ENCODE measurements at places on chromosomes 5 and 9.

- no peak for ATAC-seq
These were observed 1993.4 kb downstream of the EFNA5 start for GRCh38 chr5:105677291-105677690.

GRCh38 chr5:127776477-127776876 is 73.3 kb downstream of the CCDC192 start:
- no peak for ATAC-seq

GRCh38 chr9:104779334-104779733 is 15.4 kb downstream of the NIPSNAP3B start:
- no peak for ATAC-seq

DNA sequence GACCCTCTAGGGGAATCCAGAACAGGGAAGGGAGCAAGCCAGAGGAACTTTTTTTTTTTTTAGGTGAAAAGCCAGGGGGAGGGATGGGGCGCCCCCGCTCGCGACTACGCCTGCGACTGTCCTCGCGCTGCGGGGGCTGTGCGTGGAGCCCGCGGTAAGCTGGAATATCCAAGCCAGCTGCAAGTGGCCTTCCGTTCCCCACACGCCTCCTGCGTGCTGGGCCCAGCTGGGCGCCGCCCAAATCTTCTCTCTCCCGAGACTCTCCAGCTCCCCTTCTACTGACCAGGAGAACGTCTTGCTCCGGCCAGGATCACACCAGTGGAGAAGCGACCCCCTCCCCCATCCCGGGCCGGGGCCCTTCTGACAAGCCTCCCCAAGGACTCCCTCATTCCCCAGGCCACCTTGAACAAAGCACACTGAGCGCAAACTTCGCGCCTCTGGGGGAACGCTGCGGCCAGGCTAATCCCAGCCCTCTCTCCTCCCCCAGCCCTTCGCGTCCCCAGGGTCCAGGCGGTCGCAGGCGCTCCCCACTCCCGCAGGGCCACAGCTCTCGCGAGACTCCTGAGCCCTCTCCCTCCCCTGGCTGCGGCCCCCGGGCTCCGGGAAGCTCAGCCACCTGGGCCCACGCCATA is 6.6 kb downstream of the BARX1 start:
- no peak for ATAC-seq

DNA sequence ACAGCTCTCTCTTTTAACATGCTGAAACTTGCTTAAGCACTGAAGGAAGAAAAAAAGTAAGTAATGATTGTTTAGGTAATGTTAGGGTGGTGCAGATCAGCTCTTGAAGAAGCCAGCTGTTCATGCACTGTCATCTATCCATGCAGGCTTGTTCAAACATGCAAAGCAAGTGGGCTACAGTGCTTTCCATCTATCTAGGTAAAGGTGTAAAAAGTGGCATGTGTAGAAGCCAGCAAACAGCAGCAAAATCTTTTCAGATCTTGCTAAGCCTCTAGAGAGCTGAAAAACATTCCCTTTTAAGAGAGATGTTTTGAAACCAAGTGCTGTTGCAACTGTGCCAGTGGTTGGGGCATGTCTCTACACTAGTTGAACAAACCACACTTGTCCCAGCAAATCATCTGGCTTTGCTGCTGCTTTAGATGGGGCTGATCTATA is 214.4 kb downstream of the EFNA5 start:
- ATAC-seq: no peak

GRCh38 chr9:83231039-83231438 is 168.1 kb upstream of the RASEF start:
- ATAC-seq: no peak

GRCh38 chr9:21852754-21853153 is 50.3 kb downstream of the MTAP start:
- ATAC-seq: peak; percentile 59

DNA sequence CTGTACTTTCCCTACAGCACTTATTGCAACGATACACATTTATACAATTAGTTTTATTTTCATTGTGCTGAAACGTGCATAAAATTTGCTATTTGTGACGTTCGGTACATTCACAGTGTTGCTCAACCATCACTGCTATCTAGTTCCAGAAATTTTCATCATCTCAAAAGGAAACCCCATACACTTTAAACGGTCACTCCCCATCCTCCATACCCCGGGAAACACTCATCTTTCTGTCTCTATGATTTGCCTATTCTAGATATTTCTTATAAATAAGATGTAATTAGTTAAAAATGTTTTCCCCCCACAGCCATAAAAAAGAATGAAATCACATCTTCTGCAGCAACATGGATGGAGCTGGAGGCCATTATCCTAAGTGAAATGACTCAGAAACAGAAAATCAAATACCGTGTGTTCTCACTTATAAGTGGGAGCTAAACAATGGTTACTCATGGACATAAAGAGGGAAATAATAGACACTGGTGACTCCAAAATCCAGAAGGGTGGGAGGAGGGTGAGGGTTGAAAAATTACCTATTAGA is 40.2 kb upstream of the TEX48 start:
- ATAC-seq: no peak

- no peak for ATAC-seq
These were observed 73.5 kb downstream of the TRIM36 start for GRCh38 chr5:115096034-115096769.

- ATAC-seq: peak; percentile 28
These were observed 11.1 kb downstream of the TTC39B start for GRCh38 chr9:15295761-15296405.

GRCh38 chr9:34927061-34927460 is 31.0 kb upstream of the PHF24 start:
- ATAC-seq: no peak

DNA sequence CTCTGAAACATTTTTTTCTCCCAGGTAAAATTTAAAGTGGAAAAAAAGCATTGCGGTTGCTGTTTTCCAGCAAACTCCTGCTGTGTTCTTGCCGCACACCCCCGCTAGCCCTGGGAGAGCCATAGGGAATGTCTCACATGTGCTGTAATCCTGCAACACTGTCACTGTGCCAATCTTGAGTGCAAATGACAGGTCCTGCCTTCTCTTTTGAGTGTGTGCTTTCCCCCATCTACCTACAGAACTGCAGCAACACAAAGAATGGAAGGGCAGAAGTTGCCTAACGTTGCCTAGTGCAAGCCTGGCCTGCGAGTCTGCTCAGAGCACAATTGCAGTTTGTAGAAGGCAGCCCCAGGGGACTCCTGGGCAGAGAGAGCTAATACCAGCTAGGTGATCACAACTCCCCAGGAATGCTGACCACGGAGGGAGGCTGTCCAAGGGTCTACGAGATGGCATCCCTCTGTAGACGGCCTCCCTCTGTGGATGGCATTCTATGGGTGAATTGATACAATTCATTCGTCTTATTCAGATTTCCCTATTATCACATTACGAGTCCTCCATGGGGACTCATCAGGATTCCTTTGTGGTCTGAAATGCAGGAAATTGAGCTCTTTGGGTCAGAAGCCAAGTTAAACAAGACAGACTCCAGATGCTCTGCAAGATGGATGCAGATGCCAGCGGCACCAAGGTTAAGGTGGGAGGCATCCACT is 172.6 kb upstream of the S1PR3 start:
- no peak for ATAC-seq

DNA sequence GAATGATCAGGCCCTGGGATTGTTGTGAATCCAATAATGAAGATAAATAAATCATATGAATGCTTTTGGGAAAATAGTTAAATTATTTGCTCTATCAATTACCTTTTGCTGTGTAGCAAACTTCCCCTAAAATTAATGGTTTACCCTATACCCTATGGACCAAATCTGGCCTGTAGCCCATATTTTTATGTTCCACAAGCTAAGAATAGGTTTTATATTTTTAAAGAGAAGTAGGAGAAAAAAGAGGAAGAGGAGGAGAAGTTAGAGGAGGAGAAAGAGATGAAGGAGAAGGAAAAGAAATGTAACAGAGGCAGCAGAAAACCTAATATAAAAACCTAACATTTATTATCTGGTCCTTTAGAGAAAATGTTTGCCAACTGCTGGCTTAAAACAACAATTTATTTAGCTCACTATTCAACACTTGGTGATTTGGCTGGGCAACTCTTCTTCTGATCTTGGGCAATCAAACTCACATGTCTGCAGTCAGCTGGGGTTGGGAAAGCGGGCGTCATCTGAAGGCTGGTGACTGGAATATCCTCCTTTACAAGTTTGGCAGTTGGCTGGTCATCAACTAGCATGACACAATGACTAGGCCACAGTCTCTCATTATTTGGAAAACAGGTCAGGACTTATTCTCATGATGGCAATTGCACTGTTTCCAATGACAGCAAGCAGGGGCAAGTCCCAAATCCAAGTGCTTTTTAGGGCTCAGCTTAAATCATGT is 522.9 kb downstream of the RASEF start:
- ATAC-seq: no peak

GRCh38 chr9:91500509-91501014 is 76.9 kb upstream of the NFIL3 start:
- ATAC-seq: peak; percentile 71

DNA sequence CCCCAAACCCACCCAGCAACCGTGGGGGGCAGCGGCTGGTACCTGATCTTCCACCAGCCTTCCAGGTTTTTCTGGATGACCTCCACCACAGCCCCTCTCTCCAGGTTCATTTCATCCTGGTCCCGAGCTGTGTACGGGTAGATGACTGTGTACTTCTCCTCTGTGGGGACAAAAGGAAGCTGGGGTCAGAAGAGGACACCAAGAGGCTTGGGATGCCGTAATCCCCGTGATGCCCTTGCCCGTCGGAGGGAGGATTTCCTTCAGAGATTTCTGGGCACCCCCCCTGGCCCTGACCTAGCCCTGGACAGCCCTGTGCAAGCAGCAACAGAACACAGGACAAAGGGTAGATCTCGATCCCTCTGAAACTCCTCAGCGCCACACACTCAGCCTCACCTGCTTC is 70.3 kb upstream of the UBTD2 start:
- ATAC-seq: no peak

DNA sequence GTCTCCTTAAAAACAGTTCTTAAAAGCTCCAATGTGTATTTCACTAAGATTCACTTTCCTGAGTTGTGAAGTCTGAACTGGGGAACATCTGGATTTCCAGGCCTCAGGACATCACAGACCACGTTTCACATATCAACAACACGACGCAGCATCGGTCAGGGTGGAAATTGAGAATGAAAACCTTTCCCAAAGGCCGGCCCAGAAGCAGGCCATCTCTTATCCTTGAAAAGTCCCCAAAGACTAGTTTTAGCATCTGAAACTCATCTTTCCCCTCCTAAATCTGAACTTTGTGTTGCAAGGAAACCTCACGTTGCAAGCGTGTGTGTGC is 96.4 kb upstream of the COL5A1 start:
- ATAC-seq: no peak

DNA sequence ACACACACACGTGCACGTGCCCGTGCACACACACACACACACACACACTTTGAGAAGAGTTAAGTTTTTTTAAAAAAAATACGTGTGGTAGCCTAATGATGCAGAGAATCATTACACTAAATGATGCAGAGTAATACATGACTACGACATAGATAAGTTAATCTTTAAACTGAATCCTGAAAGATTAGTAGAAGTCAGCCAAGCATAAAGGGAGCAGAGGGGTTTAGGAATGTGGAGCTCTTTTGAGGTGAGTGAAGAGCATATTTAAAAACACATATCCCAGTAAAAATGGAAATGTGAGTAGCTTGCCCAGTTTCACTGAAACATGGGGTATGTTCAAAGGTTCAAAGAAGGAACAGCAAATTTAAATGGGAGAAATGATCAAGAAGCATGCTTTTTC is 61.3 kb upstream of the TYRP1 start:
- ATAC-seq: no peak

DNA sequence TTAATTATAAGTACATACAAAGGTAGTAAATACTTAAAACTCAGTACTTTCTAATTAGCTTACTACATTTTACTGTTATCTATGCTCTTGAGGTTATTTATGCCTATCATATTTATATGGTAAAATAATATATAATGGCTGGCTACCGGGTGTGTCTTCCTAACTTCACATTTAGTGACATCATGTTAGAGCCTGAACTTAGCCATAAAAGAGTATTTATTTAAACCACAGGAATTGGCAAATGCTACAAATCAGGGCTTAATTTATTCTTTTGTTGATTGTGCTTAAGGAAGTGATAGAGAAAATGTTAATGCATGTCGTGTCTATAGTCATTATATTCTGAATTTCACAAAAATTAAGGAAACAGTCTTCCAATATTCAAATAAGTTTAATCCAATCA is 73.1 kb downstream of the NDUFAF2 start:
- ATAC-seq: no peak

DNA sequence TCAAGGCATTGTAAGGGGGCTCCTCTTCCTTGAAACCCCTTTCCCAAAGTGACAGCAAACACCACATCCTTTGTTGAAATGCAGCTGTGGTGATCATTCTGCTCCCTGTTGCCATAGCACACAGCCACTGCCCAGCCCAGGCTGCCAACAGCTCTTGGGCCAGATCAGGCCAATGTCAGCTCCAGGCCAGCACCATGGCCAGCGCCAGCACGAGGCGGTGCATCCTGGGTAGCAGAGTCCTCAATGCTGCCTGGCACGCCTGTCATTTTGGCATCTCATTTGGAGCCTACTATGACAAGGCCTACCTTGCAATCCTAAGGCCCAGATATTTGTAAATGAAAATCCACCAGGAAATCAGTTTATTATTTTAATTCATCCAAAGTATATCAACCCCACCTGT is 390.6 kb downstream of the DNAH5 start:
- ATAC-seq: no peak

DNA sequence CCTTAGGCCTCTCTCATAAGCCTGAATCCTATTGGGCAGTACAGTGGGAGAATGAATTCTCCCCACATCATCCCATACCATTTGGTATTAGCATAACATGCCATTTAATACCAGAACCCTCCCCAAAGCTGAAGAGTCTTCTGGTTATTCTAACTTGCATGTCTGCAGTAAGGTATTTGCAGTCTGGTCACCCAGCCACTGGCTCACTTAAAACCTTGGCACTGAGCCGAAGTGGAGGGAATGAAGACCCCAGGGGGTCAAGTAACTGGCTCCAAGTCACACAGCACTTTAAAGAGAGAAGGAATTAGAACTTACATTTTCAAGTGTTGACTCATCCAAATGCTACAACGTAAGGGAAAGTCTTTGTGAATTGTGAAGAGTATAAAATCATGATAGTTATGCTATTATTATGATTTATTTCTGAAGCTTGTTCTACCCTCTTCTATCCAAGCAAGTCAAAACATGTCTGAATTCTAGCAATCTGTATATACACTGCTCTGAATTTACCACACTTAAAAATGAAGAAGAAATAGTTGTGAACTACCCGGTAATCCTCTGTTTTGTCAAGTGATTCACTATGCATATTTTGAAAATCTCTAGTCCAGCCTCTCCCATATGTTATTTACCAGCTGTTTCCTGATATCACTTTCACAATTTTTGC is 28.5 kb downstream of the GLRA1 start:
- no peak for ATAC-seq

DNA sequence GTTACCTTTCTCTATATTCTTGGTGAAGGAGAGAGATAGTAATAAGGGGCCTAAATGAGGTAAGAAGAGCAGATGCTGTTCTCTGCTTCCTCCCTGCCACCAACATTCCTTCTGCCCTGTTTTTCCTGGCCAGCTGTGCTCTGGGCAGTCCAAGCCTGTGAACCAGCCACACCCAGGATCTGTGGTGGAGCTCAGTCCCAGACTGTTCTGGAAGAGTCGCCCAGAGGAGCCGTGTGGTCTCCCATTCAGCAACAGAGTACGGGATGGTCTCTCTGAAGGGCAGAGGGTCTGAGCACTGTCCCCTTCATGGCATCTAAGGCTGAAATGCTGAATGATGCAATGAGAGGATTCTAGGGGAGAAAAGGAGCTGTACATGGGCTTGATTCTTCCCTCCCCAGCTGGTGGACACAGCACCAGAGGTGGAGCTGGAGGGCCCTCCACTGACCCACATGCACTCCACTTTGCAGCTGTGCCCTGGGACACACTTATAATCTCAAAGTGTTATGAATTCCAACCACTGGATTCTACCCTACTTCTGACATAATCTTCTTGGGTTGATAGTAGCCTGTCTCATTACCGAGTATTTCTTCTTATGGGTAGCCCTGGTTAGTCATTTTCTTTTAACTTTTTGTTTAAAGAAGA is 70.8 kb upstream of the RPS23 start:
- no peak for ATAC-seq
